Testis (tissue), 5 donors: ENCODE measurements at places on chromosomes 7 and 10. TPM values are rescaled to one million over a fixed set of nuclear protein-coding genes. Genes with fewer than 3 reads are reported as not detected.

DNA sequence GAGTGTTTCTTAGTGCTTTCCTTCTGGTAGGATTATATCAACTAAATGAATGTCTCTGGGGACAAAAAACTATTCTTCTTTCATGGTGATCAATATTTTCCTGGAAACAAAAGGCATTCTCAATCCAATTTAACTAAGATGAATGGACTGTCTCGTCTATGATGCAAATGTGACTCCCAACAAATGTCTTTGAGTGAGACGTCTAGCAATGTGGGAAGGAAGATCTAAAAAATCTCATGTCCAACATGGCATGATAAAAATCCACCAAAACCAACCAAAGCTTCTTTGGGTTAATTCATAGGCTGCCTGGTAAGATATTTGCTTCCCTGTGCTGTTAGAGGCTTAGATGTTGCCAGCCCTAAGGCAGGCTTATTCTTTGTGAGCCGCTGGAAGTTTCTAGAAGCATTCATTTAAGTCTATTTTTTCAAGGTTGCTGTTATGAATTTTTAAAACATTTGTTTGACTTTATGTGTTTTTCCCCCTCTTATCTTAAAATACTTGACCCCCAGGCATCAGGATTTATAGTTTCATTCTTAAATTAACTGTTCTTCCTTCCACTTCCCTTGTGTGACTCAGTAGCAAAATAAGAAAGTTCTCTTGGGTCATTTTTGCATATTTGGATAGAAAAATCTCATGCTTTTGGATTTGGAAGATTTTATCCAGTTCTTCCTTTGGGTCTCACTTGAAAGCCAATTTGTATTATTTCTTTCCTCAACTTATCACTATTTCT is 156.3 kb downstream of the NRP1 start:
- H3K27me3 ChIP-seq = no peaks in the 10 kb centered on the region
- DNase-seq = no peak
- peaks cover 5% of the 10 kb centered on the region for H3K4me1 ChIP-seq
- H3K4me3 ChIP-seq = no peak overlapping the region
- no peak overlapping the region for H3K27ac ChIP-seq
- H3K36me3 ChIP-seq = no peaks in the 10 kb centered on the region

- no peaks in the 10 kb centered on the region for H3K27me3 ChIP-seq
- no peaks in the 10 kb centered on the region for H3K36me3 ChIP-seq
Measured at GRCh38 chr7:45216622-45217165, 59.1 kb downstream of the RAMP3 start.

DNA sequence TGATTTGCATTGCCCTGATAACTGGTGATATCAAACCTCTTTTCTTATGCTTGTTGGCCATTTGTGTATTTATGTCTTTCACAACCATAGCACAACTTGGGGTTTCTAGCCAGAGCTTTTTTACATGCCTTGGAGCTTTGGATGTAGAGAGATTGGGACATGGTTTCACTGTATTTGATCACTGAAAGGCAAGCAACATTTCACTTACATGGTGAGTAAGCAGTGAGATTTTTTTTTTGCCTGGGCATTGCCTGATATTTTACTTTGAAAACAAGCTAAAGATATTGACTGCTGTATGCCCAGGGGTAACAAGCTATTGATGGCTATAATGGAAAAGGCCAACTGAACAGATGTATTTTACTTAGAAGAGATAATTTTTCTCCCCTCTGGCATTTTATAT is 259.0 kb downstream of the PHTF2 start:
- DNase-seq = no peak
- no peaks in the 10 kb centered on the region for H3K36me3 ChIP-seq
- no peak overlapping the region for H3K4me3 ChIP-seq
- no peaks in the 10 kb centered on the region for H3K4me1 ChIP-seq
- H3K27me3 ChIP-seq = no peaks in the 10 kb centered on the region

The HOXA3 gene
- total RNA-seq = 0.93 TPM

GRCh38 chr10:16995867-16996529 is 133.6 kb downstream of the CUBN start:
- no peaks in the 10 kb centered on the region for H3K27me3 ChIP-seq
- no peak overlapping the region for H3K27ac ChIP-seq
- no peak for DNase-seq
- H3K4me3 ChIP-seq = no peak overlapping the region

GRCh38 chr10:44725404-44725803 is 185.7 kb upstream of the TMEM72 start:
- no peak overlapping the region for H3K27ac ChIP-seq
- DNase-seq = no peak
- H3K4me3 ChIP-seq = no peak overlapping the region
- no peaks in the 10 kb centered on the region for H3K4me1 ChIP-seq
- H3K27me3 ChIP-seq = no peaks in the 10 kb centered on the region
- H3K36me3 ChIP-seq = no peaks in the 10 kb centered on the region

- no peaks in the 10 kb centered on the region for H3K27me3 ChIP-seq
- no peak for DNase-seq
- H3K4me3 ChIP-seq = no peak overlapping the region
- no peaks in the 10 kb centered on the region for H3K36me3 ChIP-seq
Measured at GRCh38 chr7:149826344-149827088, 11.7 kb upstream of the ZNF862 start.
